ENCODE measurements at places on chromosomes 12 and 14.

DNA sequence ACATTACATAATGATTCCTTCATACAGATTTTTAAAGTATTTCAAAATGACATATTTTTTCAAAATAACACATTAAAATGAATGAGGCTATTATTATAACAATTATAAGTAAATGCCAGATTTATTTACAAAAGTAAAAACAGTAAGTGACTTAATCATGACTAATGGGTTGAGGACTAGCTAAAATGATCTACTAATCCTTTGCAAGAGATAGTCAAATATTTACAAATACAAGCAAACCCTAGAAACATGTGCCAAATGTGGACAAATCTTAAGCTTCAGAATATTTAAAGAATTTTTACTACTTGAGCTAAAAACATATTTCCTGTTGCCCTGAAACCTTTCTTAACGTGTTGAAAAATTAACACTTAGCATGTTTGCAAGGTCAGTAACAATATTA lies 74.8 kb downstream of the KIF21A start:
- DNase-seq: no peak

GRCh38 chr14:68977180-68977717 lies 1.9 kb downstream of the ACTN1 start:
- no peak for DNase-seq

DNA sequence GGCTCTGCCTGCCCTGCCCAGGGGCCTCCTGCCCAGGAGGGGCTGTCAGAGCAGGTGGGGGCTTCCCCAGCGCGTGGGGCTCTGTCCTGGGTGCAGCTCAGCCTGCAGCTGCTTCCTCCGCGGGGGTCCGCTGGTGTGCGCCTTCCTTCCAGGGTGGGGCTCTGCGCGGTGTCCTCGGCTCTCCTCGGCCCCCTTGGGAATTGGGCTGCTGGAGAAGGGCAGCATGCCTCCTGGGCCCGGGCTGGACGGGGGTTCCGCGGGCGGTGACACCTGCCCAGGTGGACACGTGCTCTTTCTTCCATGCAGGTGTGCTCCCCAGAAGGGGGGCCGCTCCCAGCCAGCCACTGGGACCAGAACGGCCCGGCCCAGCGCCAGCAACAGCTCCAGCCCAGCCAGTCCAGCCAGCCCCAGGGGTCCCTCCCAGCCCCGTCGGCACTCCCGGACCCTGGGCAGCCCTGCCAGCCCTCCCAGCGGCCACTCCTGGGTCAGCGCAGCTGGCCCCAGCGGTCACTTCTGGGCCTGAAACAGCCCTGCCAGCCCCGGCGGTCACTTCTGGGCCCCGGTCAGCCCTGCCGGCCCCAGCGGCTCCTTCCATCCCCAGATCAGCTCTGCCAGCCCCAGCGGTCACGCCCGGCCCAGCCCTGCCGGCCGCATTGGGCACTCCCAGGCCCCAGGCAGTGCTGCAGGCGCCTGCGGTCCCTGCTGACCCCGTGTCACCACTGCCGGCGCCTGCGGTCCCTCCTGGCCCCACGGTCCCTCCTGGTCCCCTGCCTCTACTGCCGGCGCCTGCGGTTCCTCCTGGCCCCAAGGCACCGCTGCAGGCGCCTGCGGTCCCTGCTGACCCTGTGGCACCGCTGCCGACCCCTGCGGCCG lies 19.1 kb downstream of the FBRSL1 start:
- no peak for DNase-seq

- DNase-seq: no peak
Measured at GRCh38 chr12:119589097-119589496, 4.5 kb upstream of the TMEM233 start.

- DNase-seq: no peak
Measured at GRCh38 chr12:98446682-98447081, 68.7 kb upstream of the TMPO start.

DNA sequence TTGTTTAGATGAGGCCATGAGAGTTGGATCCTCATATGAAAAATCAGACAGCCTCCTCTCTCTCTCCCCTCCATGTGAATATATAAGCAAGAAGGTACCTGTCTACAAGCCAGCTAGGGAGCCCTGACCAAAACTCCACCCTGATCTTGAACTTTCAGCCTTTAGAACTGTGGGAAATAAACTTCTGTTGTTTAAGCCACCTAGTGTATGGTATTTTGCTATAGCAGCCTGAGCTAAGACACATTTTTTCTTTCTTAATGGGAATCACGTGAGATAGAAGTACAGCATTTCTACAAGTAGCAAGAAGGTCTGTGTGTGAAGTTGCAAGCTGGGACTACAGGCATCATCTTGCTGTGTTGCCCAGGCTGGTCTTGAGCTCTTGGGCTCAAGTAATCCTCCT lies 16.3 kb upstream of the ABHD12B start:
- no peak for DNase-seq

GRCh38 chr14:104743461-104744380 lies 9.2 kb upstream of the SIVA1 start:
- no peak for DNase-seq

- DNase-seq: no peak
Measured at GRCh38 chr12:128594521-128594920, 229.2 kb downstream of the SLC15A4 start.

- DNase-seq: no peak
Measured at GRCh38 chr12:104630230-104630670, 173.5 kb downstream of the CHST11 start.

DNA sequence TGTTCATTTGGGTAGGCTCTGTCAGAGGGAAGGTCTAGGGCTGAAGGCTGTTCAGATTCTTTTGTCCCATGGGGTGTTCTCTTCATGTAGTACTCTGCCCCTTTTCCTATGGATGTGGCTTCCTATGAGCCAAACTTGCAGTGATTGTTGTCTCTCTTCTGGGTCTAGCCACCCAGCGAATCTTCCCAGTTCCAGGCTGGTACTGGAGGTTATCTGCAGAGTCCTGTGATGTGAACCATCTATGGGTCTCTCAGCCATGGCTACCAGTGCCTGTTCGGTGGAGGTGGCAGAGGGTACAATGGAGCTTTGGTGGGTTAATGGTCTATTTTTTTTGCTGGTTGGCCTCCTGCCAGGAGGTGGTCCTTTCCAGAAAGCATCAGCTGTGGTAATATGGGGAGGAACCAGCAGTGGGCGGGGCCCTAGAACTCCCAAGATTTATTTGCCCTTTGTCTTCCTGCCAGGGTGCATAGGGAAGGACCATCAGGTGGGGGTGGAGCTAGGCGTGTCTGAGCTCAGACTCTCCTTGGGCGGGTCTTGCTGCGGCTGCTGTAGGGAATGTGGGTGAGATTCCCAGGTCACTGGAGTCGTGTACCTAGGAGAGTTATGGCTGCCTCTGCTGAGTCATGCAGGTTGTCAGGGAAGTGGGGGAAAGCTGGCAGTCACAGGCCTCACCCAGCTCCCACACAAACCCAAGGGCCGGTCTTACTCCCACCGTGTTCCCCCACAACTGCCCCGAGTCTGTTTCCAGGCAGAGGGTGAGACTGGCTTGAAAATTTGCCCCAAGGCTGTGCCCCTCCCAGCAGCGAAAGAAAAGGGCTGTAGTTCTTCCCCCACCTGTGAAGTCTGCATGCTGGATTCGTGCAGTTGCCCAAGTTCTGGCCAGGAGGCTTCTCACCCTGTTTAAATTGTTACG lies 17.5 kb downstream of the MTRFR start:
- DNase-seq: no peak

DNA sequence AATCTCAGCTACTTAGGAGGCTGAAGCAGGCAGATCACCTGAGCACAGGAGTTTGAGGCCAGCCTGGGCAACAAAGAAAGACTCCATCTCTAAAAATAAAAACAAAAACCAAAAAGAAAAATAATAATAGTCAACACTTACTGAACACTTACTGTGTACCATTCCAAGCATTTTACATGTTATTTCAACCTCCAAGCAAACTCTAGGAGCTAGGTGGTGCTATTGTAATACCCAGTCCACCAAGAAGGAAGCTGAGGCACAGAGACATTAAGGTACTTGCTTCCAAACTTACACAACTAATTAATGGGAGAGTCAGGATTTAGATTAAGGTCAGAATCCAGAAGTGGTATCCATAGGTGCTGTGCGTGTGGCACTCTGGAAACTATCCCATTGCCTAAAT lies 13.7 kb upstream of the OR6J1 start:
- DNase-seq: no peak

DNA sequence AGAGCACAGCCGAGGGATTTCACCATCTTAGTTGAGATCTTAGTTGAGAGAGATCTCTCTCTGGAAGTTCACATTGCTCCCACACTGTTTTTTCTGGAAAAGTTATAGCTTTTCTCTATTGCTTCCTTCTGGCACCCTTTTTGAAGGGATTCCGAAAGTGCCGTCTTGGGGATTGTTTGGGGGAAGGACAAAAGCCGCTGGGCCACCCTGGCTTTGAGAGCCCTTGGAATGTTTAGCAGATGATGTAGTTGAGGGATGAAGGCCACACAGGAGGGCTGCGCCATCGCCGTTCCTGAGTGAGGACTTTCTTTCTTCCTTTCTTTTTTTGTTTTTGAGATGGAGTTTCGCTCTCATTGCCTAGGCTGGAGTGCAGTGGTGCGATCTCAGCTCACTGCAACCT lies 17.7 kb downstream of the PLEKHG3 start:
- DNase-seq: no peak

GRCh38 chr12:123069436-123070266 lies 81.2 kb downstream of the PITPNM2 start:
- no peak for DNase-seq

DNA sequence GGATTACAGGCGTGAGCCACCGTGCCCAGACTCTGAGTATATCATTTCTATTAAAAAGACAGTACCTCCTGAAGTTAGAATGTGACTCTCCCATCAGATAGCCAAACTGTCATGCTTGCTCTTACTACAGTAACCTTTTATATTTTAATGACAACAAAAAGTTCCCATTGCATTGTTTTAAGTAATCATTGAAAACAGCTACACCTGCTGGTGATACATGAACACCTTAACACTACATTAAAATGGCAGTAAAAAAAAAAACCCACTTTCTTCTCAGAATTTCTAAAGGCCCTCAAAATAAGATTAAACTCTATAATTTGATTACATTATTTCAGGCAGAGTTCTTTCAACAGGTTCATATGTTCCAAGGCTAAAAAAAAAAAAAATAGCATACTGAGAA lies 76.7 kb downstream of the SH2B3 start:
- no peak for DNase-seq

DNA sequence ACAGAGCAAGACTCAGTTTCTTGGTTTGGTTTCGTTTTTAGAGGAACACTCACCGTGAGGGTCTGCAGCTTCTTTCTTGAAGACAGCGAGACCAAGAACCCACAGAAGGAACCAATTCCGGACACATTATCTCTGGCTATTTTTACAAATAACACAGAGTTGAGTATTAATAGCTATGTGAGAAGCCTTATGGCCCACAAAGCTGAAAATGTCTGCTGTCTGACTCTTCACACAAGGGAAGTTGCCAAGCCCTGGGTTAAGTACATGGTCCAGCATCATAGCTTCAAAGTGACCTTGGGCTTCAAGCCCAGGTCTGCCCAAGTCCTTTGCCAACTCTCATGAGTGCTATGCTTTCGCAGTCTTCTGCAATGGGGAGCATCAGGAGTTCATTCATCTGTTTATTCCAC lies 2.6 kb upstream of the LGMN start:
- no peak for DNase-seq

DNA sequence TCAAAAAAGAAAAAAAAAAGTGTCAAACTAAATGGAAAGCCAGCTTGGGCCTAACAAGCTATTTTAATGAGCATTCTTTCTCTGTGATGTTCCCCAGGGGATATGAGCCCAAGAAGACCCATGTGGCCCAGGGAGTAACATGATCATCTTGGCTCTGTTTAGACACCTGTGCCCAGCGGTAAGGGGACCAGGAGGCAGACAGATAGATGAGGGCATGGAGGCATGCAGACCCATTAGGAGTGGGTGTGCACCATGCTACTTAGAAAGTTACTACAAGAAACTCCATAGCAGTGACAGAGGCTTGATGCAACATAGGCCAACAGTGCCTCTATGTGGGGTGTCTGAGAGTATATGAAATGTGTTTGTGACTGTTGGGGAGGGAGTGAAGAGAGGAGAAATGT lies 3.1 kb upstream of the CREBL2 start:
- no peak for DNase-seq

DNA sequence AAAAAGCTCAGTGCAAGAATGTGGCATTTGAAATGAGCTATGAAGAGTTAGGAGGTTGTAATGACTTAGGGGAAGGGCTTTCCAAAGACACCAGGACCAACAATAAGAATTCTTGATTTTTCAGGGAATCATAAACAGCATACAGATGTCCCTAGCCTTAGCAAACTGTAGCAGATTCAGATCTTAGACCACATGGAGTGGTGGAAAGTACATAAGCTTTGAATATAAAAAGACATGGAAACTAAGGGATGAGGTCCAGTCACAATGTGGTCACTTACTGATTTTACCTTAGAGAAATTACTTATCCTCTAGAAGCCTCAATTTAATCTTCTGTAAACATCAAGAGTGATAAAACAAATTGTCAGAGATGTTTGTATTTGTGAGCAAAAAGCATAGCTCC lies 186.6 kb downstream of the DUSP6 start:
- DNase-seq: no peak

DNA sequence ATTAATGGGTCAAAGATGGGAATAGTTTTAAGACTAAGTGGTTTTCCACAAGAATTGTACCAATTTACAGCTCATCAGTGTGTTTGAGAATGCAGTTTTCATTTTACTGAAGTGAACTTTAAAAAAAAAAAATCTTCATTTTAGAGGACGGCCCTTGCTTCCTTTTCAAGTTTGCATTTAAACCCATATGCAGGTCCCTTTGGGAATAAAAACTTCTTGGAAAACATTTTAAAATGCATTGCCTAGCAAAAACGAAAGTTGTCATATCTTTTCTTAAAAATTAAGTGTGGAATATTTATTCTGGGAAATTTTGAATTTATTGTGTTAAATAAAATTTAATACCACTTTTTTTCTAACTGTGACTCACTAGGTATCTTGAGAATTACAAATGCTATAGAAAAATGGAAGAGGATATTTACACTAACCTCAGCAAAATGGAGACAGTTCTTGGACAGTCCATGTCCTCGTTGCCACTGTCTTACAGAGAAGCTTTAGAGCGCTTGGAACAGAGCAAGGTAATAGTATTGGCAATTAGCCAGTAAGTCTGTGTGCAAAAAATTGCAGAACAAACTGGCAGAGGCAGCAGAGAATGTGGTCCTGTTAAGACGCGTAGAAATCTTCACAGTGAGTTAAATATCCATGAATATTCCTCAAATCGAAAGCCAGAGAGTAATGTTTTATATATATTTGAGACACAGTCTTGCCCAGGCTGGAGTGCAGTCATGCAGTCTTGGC lies 209.7 kb downstream of the SYNE2 start:
- no peak for DNase-seq

DNA sequence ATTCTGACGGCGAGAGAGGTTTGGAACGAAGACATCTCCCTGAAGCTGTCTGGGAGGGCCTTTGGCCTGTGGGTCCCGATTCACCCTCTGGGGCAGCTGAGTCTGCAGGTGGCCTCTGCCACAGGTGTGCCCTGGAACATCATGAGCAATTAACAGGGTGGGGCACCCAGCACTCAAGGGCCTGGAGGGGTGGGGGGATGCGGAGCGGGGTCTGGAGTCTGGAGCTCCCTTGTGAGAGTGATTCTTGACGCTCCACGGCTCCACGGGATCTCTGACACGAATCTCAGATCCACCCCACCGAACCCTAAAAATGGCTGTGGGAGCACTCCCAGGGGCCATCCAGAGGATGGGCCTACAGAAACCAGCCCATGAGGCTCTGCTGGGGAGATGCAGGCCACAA lies 8.3 kb downstream of the ITPK1 start:
- no peak for DNase-seq

GRCh38 chr12:124520265-124520701 lies 47.1 kb downstream of the NCOR2 start:
- DNase-seq: no peak

GRCh38 chr14:94049625-94050023 lies 23.5 kb downstream of the OTUB2 start:
- DNase-seq: no peak

Measured in putamen (tissue), 1 donor.